ENCODE measurements at places on chromosomes 4 and X.

DNA sequence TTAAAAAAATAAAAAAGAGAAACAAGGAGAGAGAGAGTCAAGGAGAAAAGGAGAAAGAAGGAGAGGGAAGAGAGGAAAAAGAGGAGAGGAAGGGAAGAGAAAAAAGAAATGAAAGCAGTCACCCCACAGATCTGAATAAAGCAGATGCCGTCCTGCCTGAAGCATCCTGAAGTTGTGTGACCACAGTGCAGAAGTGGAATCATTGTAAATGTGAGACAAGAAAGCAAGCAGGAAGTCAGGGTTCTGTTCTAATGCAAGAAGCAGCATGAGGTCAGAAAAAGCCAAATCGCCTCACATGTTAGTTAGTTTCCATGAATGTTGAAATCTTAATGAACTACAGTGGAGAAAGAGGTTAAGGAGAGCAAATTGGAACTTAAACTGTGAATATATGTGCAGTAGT is 692.5 kb downstream of the CENPC start:
- no peak for DNase-seq

- no peak for DNase-seq
These were observed 121.1 kb downstream of the BANK1 start for GRCh38 chr4:101911616-101912015.

- DNase-seq, result no peak
These were observed 63.1 kb downstream of the RTL9 start for GRCh38 chrX:110421500-110422455.

DNA sequence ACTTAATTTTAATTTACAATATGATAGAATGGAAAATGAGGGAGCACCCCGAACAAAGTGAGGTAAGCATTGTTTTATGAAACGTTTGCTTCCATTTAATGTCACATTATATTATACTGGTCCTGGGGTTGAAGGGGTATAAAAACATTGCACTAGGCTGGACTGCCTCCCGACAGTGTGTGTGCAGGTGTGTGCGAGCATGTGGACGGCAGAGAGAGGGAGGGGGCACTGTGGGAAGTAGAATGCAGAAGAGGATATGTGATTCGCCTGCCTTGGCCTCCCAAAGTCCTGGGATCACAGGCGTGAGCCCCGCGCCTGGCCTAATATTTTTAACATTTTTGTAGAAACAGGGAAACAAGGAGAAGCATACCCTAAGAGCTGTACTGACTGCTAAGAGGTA is 36.0 kb downstream of the IRF2 start:
- peak; percentile 11 for DNase-seq

GRCh38 chr4:33149658-33150524 is 2429.7 kb downstream of the PCDH7 start:
- DNase-seq, result no peak

DNA sequence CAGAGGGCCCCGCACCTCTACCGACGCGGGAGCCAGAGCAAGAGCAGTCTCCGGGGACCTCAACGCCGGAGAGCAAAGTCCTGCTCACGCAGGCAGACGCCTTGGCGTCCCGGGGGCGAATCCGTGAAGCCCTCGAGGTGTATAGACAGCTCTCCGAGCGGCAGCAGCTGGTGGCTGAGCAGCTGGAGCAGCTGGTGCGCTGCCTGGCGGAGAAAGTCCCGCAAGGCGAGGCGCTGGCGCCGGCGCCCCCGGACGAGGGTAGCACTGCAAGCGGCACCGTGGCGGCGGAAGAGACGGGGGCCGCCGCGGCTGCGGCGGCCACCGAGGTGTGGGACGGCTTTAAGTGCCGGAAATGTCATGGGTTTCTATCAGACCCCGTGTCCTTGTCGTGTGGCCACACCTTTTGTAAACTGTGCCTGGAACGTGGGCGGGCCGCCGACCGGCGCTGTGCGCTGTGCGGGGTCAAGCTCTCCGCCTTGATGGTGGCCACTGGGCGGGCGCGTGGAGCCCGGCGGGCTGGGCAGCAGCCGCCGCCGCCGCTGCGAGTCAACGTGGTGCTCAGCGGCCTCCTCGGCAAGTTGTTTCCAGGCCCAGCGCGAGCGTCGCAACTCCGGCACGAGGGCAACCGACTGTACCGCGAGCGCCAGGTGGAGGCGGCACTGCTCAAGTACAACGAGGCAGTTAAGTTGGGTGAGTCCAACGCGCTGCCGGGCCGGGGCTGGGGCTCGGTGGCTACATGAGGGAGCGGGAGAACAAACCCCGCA is 672 bp downstream of the LONRF3 start:
- peak; percentile 74 for DNase-seq

DNA sequence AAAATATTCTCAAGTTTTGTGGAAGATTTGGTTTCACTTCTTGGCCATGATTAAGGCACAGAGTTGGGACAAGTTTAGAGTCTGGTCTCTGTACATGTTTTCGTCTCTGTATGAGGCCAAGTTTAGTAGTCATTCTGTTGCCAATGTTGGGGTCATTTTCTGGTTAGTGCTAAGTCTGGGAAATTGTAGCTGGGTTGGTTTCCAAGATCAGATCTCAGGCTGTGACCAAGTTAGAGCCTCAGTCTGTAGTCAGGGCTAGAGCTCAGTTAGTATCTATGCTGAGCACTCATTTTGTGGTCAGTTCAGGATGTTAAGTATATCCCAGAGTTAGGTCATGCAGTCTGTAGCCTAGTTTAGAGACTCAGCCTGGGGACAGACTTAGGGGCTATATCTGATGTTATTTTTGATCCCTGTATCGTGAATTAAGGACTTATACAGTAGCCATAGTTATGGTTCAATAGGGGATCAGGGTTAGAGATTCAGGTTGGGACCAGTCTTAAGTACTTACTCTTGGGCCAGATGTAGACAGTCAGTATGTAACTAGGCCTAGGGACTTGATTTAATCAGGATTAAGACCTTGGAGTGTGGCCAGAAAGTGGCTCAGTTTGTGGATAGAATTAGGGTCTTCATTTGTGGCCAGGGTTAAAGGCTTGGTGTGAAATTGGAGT is 6.6 kb upstream of the ENOX2 start:
- DNase-seq, result no peak

- no peak for DNase-seq
These were observed 47.6 kb downstream of the CCNG2 start for GRCh38 chr4:77204621-77205020.

- no peak for DNase-seq
These were observed 539.8 kb upstream of the SLIT2 start for GRCh38 chr4:19711871-19712270.

GRCh38 chrX:12007881-12008280 is 130.4 kb upstream of the FRMPD4 start:
- no peak for DNase-seq

DNA sequence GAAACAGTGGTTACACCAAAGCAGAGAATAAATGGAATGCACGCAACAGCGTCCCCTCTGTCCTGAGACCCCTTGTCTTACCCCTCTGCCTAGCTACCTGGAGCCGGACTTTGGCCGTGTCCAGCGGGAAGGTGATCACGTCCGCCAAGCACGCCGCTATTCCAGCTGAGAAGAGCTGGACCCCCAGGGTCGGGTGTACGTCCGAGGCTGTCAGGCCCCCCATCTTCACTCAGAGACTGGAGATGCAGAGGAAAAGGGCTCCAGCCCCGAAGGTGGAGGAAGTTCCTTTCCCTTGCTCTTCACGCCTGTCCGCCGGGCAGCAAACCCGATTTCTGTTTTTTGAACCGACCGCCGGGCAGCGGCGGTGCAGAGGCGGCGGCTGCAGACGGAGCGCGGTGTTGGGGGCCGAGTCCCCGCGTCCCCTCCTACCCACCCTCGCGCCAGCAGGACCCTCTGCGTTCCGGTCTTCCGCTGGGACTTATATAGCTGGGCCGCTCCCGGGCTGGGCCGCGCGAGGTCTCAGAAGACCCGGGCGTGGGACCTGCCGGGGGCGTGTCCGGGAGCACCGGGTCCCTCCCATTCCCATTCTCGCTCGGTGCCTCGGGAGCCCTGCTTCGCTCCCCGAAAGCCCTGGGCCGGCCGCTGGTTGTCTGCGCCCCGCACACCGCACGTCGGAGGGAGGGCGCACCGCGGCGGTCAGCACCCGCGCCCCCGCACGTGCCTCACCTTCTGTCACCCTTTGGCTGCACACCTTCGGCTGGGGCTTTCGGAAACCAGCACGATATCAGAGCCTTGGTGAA is at the start of gene UCP1:
TSS of gene UCP1 (minus strand) at position 455 of the 800 bp plus-strand sequence. CDS start at position 223, 232 bp downstream.
- DNase-seq, result peak; percentile 4

GRCh38 chrX:1781766-1782165 is 166.9 kb downstream of the ASMT start:
- no peak for DNase-seq

DNA sequence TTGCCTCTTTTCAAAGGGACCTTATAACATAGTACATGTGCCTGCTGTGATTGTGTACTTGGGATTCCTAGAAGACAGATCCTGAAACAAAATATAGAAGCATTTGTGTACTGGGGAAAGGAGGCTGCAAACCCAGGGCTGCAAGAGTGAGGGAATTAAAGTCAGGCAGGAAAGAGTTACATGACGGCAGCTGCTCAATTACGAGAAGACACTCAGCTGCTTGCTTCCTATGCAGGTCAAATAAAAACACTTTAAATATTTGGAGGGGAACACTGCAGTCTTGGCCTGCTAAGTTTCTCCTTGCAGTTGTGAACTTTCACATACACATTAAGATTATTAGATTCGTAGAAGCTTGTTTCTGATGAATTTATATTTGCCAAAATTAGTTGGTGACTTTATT is 191.9 kb upstream of the CXCL13 start:
- DNase-seq, result no peak

GRCh38 chrX:38347136-38347535 is 5.3 kb upstream of the OTC start:
- peak; percentile 58 for DNase-seq

DNA sequence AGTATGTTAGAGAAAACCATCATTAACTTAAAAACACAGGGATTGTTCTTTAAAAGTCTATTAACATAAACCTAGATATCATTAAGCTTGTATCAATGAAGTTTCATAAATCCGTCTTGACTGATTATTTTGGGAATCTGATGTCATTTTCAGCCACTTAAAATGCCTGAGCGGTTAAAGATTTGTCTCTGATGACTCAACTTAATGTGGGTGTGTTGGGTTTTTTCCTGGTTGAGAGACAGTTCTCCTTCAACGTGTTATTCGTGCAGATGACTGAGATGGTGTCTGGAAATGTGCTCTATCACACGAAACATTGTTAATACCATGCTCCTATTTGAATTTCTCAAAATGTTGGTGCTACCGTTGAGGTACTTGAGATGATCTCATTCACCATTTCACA is 227.3 kb upstream of the TENM3 start:
- no peak for DNase-seq

- DNase-seq, result no peak
These were observed 66.4 kb upstream of the MAOA start for GRCh38 chrX:43589735-43590134.

GRCh38 chrX:149799095-149799714 is 17.5 kb downstream of the MAGEA9 start:
- DNase-seq, result no peak

- peak; percentile 76 for DNase-seq
These were observed 312.2 kb upstream of the DIAPH2 start for GRCh38 chrX:96372313-96373046.

GRCh38 chr4:53128706-53129357 is 237.0 kb downstream of the SCFD2 start:
- no peak for DNase-seq

DNA sequence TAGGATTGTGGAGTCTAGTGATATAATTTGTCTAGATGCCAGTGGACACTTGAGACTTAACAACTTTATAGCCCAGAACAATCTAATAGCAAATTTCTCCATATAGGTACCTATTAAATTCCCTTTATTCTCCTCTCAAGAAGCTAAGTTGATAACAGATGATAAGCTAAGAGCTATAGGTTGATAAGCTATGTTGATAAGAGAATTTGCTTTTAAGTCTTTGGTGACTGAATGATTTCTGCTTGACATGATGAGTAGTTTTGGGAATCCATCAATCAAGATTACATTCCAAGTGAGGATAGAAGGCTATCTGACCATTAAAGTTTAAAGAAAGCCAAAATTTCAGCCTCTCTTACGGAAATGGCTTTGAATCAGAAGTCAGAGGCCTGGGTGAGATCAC is 131.6 kb downstream of the EMCN start:
- DNase-seq, result no peak

- no peak for DNase-seq
These were observed 101.6 kb downstream of the RELL1 start for GRCh38 chr4:37584493-37585060.

DNA sequence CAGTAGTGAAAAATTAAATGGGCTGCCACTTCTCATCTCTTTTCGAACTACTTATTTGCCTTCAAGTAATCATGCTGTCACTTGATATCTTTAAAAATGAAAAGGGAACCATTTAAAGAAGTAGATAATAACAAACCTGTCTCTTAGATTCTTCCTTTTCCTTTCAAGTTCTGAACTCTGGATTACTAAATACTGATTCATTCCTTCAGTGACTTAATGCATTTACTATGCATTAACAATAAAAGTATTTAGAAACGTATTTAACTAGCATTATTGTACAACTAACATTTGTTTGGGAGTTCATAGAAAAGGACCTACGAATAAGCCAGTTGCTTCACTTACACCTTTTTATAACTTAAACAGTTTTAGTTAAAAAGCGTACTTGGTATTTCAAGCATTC is 61.1 kb upstream of the RAB33B start:
- no peak for DNase-seq

Data from common myeloid progenitor, CD34-positive (primary cell).